ENCODE measurements at places on chromosomes 2 and 18. TPM values are rescaled to one million over a fixed set of nuclear protein-coding genes. Genes with fewer than 3 reads are reported as not detected.

LYPD1 gene
- 10.6 TPM for total RNA-seq

GRCh38 chr18:44048846-44049245 is 631.8 kb upstream of the SETBP1 start:
- DNase-seq, result no peak

- DNase-seq, result no peak
Measured at GRCh38 chr18:44805643-44806042, 125.0 kb downstream of the SETBP1 start.

GRCh38 chr2:160174322-160174721 is 25.8 kb downstream of the ITGB6 start:
- DNase-seq, result no peak

DNA sequence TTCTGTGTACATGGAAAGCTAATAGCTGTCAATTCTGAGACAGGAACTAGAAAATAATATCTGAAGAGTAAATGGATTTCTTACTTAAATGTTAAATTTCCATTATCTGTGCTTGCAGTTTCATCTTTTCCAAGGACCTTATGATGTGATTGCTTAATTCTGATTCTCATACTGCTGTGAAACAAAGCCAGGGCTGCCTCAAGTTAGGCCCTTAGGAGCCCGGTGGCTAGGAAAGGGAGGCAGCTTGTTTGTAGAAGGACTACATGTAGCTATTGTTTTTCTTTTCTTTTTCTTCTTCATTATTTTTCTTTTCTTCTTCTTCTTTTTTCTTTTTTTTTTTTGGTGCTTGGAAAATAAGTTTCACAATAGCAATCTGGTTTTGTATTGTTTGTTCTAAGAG is 50.5 kb downstream of the XRCC5 start:
- DNase-seq, result no peak

DNA sequence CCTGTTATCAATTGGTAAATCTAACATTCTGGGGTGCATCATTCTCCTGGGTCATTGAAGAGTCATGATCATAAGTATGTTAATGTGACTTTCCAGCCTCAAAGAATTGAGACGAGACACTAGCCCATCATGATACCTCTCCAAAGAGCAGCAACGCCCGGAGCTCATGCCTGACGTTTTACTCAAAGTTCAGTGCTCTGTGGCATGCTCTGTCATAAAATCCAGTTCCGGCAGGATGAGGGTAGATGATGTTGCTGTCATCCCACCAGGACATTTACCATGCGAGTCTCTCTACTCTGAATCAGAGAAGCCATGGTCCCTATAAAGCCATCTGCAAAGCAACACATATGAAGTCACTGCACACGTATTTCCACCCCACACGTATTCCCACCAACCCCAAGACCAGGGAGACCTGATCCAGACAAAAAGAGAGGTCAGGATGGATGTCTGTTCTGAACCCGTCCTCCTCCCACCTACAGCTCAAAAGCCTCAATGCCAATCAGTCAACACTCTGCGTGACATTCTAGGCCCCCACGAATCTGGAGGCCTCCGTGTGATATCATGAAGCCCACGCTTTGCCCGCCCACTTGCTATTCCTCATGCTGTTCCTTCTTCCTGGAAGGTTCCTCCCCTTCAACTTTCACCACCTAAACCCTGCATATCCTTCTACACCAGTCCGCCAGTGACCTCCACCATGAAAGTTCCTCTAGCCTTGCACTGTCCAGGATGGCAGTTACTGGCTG is 85.8 kb downstream of the DNMT3A start:
- DNase-seq, result no peak

DNA sequence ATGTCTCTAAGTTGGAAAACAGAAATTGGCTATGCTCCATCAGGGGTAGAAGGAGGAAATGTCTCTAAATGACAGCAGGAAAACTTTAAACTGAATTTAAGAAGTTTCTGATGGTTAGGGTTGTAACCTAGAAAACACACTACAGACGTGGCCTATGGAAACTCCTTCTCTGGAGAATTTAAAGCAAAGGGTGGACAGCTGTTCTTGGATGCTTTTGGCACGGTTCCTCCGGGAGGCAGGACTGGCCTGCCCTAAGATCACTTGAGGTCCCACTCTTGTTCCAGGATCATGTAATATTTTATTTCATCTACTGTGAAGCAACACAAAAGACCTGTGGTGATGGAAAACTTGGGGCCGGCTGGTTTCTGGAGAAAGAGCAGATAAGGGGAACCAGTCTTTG is 77.0 kb downstream of the NRP2 start:
- no peak for DNase-seq

DNA sequence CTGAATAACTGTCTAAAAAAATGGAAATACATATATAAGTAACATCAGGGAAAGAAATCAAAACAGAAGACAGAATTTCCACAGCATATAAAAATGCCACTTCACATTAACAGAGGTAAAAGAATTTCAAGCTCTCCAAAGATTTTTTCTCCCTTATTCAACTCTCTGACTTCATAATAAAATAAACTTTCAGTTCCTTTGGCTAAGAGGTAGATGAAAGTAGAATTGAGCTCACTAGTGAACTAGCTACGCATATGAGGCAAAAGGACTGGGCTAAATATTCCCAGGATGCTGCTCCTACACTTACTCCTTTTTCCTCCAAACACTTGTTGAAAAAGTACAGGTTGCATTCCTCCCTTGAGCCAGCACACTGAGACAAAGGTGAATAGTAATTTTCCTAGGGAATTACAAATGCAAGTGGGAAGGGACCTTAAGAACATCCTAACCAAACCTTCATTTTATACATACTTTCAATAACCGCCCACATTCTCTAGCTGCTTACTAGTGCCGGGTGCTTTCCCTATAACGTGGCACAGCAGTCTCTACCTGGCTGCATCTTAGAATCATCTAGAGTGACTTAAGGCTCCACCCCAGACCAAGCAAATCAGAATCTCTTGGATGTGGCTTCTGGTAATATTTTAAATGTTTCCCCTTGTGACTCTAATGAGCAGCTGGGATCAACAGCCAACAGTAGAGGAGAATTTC is 136.6 kb downstream of the MTCL1 start:
- no peak for DNase-seq

MTA3 gene
- total RNA-seq, result 253 TPM

DNA sequence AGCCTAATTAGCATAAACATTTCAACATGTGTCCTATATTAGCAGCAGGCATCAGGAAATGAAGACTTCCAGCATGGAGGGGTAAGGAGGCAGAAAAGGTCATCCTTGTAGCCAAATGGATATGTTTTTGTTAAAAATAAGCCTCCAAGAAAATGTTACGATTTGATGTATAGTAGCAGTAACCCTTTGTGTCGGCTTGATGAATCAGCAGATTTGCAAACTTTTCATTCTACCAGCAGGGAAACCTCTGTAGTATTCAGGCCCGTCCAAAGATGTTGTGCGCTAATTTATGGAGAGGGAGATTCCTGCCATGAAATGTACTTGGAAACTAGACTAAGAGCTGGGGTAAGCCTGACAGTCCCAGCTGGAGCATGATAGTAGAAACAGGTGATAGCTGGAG is 780.8 kb upstream of the KLHL29 start:
- no peak for DNase-seq

DNA sequence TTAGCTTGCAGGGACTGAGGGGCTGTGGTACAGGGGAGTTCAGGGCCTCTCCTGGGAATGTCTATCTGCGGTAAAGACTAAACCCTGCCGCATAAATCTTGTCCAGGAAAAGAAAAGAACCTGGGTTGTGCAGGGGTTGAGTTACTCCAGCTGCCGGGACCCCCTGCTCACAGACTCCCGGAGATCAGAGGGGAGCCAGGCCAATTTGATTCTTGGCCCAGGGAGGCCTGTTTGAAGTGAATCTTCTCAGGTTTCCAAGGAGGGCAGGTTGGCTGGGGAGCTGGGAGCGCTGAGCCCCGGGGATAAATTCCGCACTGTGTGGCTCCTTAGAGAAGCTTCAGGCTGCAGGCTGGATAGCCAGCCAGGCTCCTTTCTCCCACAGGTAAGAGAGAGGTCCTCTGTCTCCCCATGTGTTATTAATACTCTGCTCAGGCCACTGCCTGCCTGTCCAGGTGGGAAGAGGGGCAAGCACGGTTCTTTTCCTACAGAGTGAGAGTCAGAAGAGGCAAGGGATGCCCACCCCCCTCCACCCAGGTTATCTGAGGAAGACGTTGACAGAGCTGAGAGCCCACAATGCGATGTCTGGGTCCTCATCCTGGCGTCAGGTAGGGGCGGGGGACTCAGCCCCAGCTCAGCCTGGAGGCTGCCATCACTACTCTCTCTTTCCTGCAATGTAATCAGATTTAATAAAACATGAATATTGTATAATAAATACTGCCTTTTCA is 82.7 kb downstream of the LONRF2 start:
- DNase-seq, result no peak

DNA sequence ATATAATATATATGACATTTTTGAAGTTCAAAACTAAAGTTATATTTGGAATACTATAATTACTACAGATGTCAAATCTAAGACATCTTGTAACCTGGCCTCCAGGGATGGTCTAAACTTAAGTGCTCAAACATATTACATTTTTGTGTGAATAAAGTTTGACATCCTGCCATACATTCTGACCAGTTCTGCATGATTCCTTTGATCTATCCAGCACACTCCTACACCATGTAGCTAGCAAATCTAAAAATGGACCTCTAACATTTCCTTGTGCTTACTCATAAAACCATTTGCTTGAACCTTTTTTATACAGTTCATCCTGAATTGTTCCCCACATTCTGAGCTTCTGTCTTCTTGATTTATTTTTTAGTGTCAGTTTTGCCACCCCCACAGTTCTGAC is 294.3 kb upstream of the ZNF804A start:
- no peak for DNase-seq

GRCh38 chr2:84870306-84870705 is 10.6 kb downstream of the TRABD2A start:
- DNase-seq, result no peak

DNA sequence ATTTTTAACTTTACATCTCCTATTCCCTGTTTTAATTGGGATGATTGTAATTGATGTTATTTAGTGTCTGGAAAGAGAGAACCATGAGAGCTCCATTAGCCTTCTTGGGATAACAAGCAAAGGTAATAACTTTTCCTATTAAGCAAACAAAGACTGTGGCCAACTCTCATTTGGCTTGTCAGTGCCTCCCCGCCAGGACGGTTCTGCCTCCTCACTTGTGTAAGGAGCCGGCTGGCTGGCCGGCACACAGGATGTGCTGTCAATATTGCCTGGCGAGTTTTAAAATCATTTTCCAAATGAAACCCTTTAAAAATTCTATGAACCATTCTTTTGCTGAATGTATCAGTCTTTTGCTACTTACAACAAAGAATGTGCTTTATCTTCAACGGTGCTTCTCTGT is 898.3 kb downstream of the CPS1 start:
- DNase-seq, result no peak

DNA sequence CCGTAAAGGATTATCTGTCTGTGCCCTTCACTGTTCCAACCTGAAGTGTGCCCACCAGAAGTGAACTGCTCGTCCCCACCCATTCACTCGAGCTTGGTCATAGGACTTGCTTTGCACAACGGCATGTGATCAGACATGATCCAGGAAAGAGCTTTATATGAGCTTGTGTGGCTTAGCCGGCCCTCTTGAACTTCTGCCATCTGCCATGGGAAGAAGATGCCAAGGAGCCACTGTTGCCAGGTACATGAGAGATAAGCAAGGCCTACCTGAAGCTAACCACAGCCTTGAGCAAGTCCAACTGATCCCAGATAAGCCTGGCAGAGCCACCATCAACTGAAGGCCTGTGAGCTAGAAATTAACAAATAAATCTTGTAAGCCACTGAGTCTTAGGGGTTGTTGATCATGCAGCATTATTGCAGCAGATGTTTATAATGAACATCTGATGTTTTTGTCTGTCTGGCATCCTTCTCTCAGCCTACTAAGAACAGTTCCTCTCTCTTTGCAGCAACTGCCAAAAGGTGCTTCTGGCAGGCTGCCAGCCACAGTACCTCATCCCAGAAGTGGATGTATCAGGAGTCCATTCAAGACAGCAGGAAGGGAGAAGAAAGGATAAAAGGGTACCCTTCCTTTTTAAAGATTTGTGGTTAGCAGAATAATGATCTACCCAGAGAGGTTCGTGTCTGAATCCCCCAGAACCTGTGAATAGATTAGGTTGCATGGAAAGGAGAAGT is 16.8 kb downstream of the DBI start:
- DNase-seq, result no peak

DNA sequence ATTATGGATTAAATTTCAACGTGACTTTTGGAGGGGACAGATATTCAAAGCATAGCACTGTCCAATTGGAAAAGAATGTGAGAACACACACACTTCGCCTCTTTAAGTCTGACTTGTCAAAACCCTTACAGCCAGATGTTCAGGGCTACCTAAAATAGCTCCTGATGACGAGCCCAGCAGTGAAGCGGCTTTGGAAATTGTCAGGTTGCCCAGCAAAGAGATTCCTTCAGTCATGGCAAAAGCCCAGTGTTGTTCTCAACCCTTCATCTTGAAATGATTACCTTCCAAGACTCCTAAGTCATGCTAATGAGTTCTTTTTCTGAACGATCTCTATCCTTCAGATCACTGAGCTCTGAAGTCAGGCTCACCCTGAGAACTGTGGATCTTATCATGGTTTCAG is 436.6 kb downstream of the LRATD1 start:
- no peak for DNase-seq

AGXT gene
- total RNA-seq, result not detected

ABHD1 gene
- total RNA-seq, result 0.31 TPM

- DNase-seq, result no peak
Measured at GRCh38 chr2:215366440-215367032, 54.7 kb downstream of the ATIC start.

WDR54 gene
- 66.4 TPM for total RNA-seq

DNA sequence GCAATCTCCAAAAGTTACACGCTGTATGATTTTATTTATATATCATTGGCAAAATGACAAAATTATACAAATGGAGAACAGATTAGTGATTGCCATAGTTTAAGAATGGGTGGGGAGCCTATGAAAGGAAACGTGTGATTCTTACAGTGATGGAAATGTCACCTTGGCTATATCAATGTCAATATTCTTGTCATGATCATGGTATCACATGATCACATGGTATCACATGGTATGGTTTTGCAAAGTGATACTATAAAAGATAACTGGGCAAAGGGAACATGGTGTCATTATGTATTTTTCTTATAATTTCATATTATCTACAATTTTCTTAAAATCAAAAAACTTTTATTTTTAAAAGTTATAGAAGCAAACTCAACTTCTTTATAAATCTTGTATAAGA is 606.2 kb upstream of the ZEB2 start:
- no peak for DNase-seq

- DNase-seq, result no peak
Measured at GRCh38 chr2:119446037-119446436, 14.4 kb downstream of the TMEM37 start.

- DNase-seq, result no peak
Measured at GRCh38 chr2:146323564-146323963, 1521.3 kb upstream of the ACVR2A start.

SPC25 gene
- 28.5 TPM for total RNA-seq

- no peak for DNase-seq
Measured at GRCh38 chr2:130913891-130914290, 77.2 kb downstream of the ARHGEF4 start.

ABCG5 gene
- total RNA-seq, result not detected

GRCh38 chr2:174603280-174603679 is 5.7 kb upstream of the WIPF1 start:
- DNase-seq, result no peak

SLC9A4 gene
- total RNA-seq, result not detected

FBXO36 gene
- 3.4 TPM for total RNA-seq

ACYP2 gene
- total RNA-seq, result 3.2 TPM

PROM2 gene
- 4.0 TPM for total RNA-seq

Measured in H9 (cell line).